ENCODE measurements at places on chromosomes 11 and 22. TPM values are rescaled to one million over a fixed set of nuclear protein-coding genes. Genes with fewer than 3 reads are reported as not detected.

DNA sequence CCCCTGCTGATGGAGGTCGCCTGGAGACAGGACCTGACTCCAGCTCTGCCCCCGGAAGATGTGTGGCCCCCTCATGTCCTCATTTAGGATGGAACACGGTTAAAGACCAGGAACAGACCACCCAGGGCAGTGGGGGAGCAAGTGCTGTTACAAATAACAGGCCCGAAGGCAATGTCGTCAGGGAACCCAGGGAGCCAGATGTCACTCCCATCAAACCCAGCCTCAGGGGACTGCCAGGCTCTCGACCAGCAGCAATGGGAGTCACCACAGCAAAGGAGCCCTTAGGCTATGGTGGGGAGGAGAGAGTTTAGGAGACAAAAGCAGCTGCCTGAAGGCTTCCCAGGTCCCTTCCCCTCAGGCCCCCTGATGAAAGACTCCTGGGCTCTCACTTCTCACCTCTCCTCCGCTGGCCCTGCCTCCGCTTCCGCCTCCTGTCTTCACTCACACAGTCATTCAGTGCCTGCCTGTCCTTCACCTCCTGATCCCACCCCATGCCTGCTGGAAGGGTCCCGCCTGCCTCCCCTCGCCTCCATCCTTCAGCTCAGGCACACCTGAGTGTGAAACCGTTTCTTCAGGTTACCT is 4.4 kb downstream of the RPS19BP1 start:
- no peak for DNase-seq

USP2 gene
- 31.8 TPM for total RNA-seq

GRCh38 chr22:35134637-35135036 is 68.7 kb downstream of the ISX start:
- no peak for DNase-seq

- DNase-seq = peak; percentile 50
These were observed 1.3 kb downstream of the MYH9 start for GRCh38 chr22:36386351-36386899.

CCDC73 gene
- not detected for total RNA-seq

CLDN5 gene
- total RNA-seq = 75.3 TPM

- DNase-seq = no peak
These were observed 4.9 kb downstream of the INPPL1 start for GRCh38 chr11:72229336-72229924.

DNA sequence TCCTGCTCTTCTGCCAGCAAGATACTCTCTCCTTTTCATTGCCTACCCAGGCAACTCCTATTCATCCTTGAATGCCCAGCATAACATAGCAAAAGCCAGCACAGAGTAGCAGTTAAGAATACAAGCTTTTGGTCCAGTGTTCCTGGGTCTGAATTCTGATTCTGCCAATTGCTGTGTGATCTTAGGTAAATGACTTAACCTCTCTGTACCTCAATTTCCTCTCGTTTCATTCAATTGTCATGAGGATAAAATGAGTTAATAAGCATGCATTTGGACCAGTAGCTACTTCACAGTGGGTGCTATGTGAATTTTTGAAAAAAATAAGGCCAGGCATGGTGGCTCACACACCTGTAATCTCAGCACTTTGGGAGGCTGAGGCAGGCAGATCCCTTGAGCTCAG is 346.0 kb downstream of the BUD13 start:
- DNase-seq = no peak

KCNQ1OT1 gene
- 0.29 TPM for total RNA-seq

DNA sequence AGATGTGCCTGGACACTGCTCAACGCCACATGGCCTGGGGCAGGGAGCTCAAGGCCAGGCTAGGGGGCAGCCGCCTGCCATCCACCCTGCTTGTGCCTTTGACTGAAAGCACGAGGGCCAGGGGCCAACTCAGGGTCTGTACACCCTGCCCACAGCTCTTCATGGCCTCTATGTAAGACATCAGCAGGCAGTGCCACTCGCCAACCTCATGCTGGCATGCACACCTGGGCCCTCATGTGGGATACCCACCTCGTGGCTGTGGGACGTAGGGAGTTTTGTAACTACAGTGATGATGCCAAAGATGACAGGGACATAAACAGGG is 25.6 kb downstream of the TBX1 start:
- no peak for DNase-seq

DNA sequence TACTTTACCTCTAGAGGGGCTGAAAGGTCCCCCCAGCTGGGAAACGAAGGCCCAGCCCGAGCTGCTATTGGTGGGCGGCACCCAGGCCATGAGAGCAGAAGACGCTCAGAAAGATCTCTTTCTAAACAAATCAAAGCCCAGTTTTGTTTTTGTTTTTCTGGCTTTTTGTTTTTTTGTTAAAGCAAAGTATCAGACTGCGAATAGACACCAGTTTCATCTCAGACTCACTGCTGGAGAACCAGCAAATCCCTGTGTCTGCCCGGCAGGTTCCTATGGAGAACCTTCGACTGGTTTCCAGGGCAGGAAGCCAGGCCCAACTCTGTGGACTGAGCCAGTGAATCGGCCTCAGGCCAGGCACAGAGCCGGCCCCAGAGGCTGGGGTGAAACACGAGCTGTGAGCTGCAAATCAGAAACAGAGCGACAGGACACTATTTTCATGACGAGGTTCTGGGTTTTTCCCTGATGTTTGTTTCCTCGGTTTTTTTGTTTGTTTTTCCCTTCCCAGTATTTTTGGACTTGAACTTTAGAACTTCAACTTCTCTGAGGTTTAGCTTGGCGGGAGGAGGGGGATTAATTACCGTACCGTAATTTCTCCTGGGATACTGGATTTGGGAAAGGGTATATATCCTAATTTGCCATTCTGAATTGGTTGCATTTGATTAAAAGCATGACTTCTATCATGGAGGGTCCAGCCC is 16.0 kb upstream of the B4GALNT4 start:
- DNase-seq = peak; percentile 60

DNA sequence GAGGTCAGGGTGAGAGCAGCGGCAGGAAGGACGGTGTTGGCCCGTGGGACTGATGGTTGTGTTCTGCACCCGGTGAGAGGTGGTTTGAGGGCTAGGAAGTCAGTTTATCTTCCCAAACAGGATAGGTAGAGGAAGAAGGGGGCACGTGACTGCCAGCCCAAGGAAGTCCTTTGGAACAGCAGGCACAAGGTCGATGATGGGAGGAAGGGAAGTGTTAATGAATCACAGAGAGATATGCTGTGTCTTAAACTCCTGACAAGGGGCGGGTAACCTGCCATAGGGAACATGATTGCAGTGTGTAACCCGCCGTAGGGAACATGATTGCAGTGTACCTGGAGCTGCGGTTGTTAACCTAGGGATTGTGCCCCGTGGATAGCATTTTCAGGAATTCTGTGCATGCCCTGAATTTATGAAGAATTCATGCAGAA is 49.0 kb downstream of the PRR5L start:
- no peak for DNase-seq

GRCh38 chr11:1392561-1392960 is 2.8 kb downstream of the BRSK2 start:
- no peak for DNase-seq

- peak; percentile 26 for DNase-seq
These were observed 1.6 kb upstream of the P2RY2 start for GRCh38 chr11:73216465-73216864.

DNA sequence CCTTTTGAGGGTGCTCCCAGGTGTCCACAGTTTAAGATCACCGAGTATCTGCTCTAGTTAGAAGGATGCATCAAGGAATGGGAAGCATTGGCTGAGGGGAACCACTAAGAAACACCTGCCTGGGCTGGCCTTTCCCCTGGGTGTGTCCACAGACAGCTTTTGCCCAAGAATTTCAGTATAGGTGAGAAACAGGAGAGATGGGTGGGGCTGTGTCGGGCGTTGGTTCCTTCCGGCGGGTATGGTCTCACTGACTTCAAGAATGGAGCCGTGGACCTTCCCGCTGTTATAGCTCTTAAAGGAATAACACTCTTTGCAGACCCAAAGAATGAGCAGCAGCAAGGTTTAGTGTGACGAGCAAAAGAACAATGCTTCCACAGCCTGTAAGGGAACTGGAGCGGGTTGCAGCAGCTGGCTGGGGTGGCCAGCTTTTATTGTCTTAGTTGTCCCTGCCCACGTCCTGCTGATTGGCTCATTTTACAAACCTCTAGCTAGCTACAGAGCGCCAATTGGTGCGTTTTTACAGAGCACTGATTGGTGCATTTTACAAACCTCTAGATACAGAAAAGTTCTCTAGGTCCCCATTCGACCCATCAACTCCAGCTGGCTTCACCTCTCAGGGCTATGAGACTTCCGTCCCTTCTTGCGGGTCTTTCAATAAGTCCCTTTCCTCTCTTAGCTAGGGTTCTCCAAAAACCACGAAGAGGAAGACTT is 2.4 kb downstream of the FADS1 start:
- no peak for DNase-seq

- no peak for DNase-seq
These were observed 31.7 kb downstream of the EP300 start for GRCh38 chr22:41124086-41124485.

OR9I1 gene
- not detected for total RNA-seq

DNA sequence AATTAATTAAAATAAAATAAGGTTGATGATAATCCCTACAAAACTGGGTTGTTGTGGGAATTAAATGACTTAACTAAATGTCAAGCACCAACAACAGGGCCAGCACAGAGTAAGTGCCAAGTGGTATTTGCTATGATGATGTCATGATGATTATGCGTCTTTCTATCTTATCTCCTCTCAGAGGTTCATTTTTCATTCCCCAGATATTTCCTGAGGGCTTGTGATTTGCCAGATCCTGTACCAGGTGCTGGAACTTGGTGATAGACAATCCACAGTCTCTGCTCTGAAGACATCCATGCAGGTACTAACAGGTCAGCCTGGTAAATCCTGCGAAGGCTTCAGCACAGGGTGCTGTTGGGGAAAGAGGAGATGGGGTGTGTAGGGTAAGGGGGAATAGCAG is 8.1 kb upstream of the MYH9 start:
- no peak for DNase-seq

DNA sequence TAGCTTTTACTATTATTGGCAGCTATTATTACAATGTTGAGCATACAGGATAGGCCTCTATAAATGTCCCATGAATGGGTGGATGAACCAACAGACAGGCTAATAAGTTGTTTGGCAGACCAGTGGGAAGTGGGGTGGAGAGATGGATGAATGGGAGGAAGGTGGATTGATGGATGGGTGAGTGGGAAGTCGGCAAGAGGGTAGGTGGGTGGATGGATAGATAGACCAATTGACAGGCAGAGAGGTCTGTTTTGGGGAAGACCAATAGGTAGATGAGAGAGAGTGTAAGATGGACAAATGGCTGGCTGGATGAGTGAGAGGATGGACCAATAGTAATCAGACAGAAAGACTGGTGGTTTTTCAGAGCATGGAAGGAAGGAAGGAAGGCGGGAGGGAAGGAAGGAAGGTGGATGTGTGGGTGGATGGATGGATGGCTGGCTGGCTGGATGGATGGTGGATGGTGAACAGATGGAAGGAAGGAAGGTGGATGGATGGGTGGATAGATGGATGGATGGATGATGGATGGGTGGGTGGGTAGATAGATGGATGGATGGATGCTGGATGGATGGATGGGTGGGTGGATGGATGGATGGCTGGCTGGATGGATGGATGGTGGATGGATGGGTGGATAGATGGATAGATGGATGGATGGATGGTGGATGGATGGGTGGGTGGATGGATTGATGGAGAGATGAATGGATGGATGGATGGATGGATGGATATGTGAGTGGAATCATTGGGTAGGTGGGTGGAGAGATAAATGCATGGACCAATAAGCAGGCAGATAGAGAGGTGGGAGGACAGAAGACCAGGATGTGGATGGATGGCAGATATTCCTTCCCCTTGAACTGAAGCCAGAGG is 37.4 kb downstream of the RASD2 start:
- DNase-seq = no peak

OVCH2 gene
- not detected for total RNA-seq

DNA sequence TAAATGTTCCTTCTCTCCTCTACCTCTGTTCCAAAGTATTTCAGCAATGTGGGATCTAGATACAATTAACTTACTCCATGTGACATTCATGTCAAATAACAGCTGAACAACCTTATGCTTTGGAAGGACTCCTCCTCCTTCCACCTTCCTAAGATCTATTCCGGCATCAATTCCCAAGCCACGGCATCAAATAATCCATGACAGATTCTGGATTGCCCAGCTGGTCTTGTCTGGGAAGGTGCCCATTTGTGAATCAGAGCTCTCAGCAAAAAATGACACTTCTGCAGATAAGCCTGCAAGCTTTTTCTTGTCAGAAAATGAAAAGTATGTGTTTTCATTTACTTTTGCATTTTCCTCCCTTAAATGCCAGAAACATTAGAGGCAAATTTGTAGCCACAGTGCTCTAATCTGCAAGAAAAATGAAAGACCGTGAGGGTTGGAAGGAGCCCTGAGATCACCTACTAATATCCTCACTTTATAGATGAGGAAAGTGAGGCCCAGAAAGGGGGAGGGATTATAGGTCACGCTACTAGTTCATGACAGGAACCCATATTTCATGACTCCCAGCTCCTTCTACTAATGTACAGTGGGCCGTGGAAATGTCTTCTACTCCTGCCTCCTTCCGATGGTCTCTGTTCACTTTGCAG is 124.0 kb downstream of the ME3 start:
- no peak for DNase-seq

CASP12 gene
- total RNA-seq = not detected

DNA sequence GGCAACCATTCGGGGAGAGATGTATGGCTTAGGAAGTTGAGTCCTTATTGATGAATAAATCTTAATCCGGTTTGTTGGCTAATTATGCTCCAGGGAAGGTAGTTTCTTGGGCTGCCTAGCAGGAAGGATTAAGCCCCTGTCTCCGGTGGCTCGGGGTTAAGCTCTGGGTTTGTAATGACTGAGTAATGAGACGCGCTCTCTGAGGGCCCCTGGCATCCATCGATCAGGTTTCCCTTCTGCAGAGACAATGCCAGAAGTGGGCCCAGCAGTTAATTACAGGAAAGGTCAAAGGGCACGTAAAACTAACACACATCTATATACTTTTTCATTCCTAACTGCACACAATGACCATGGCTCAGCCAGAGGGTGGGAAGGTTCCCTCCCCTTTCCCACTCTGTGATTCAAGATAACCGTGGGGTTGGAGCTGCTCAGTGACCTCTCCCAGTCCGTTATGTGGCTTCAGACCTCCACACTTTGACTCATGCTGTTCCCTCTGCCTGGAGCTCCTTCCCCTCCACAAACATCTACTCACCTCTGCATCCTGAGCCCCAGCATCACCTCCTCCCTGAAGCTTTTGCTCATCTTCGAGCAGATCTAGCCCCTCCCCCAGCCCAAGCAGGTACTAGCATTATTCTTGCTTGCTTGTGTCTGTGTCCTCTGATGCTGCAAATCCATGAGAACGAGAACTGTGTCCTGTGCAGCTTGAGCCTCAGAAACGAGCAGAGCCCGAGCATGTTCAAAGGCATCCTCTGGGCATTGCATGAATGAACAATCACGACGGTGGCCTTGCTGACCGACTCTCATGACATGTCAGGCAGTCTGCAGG is 16.6 kb downstream of the SCUBE1 start:
- DNase-seq = no peak
